ENCODE measurements at places on chromosomes 11 and 22. TPM values are rescaled to one million over a fixed set of nuclear protein-coding genes. Genes with fewer than 3 reads are reported as not detected.

GRCh38 chr11:124075841-124076651 lies 34.9 kb upstream of the OR10G7 start:
- no peak for DNase-seq

GRCh38 chr22:28710107-28710506 lies 30.5 kb upstream of the TTC28 start:
- DNase-seq: no peak

DNA sequence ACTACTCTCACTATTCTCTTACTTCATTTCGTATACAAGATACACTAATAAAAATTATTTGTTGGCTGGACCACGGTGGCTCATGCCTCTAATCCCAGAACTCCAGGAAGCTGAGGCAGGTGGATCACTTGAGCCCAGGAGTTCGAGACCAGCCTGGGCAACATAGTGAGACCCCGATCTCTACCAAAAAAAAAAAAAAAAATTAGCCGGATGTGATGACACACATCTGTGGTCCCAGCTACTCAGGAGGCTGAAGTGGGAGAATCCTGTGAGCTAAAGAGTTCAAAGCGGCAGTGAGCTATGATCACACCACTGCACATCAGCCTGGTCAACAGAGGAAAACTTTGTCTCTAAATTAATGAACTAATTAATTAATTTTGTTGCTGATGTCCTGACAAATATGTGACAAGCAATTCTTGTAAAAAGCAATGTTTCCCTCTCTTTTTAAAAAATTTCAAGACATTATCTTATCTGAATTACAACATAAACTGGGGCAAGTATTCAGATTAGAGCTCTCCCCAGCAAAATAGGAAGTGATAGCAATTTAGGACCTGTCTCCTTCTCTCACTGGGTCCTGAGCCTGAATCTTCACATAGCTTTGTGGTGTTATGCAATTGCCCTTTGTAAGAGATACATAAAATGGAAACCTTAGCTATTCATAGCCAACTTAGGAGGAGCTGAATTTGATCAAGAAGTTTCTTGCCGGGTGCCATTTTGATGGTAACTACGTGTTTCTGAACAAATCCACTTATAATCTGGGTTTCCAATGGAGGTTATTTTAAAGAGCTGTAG lies 17.6 kb upstream of the TMA7B start:
- DNase-seq: no peak

- no peak for DNase-seq
Observed at GRCh38 chr11:12729941-12730340, 55.7 kb downstream of the TEAD1 start.

DNA sequence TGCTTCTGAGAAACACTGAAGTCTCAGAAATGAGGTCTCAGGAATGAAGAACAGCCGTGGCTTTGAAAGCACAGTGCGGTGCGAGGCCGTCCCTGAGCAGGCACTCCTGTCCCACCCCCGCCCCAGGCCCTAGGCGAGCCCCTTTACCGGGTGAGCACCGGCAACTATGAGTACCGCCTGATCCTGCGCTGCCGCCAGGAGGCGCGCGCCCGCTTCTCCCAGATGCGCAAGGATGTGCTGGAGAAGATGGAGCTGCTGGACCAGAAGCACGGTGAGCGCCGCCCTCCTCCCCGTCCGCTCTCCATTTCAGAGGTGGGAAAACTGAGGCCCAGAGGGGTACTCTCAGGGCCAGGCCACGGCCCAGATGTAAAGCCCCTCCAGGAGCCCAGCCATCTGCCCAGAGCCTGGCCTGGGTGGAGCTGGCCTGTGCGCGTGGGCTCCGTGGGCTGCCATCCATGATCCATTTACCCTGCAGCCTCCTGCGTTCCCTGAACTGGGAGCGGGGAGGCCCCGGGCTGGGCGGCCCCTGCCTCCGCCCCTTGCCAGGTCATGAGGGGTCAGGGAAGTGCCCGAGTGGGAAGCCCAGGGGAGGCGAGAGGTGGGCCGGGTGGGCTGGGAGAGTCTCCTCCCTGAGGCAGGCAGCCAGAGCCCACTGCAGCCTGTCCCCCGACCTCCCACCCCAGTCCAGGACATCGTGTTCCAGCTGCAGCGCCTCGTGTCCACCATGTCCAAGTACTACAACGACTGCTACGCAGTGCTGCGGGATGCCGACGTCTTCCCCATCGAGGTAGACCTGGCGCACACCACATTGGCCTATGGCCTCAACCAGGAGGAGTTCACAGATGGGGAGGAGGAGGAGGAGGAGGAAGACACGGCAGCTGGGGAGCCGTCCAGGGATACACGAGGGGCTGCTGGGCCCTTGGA lies 9.5 kb downstream of the SLC16A8 start:
- no peak for DNase-seq

DNA sequence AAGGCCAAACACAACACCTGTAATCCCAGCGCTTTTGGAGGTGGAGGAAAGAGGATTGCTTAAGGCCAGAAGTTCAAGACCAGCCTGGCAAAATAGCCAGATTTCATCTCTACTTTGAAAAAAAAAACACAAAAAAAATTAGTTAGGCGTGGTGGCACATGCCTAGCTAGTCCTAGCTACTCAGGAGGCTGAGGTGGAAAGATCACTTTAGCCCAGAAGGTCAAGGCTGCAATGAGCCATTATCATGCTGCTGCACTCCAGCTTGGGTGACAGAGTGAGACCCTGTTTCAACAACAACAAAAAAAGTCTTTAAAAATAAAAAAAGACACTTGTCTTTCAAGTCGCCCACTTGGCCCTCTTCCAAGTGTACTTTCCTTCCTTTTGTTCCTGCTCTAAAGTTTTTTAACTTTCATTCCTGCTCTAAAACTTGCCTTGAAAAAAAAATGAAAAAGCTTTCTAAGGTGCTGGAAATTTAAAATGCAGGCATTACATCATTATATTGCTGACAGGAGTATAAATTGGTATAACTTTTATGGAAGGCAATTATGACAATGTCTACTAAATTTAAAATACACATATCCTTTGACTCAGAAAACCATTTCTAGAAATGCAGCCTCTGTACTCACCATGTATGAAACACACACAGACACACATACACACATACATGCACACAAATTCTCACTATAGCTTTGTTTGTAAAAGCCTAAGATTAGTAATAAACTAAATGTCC lies 12.7 kb downstream of the LIPT2 start:
- DNase-seq: no peak

DNA sequence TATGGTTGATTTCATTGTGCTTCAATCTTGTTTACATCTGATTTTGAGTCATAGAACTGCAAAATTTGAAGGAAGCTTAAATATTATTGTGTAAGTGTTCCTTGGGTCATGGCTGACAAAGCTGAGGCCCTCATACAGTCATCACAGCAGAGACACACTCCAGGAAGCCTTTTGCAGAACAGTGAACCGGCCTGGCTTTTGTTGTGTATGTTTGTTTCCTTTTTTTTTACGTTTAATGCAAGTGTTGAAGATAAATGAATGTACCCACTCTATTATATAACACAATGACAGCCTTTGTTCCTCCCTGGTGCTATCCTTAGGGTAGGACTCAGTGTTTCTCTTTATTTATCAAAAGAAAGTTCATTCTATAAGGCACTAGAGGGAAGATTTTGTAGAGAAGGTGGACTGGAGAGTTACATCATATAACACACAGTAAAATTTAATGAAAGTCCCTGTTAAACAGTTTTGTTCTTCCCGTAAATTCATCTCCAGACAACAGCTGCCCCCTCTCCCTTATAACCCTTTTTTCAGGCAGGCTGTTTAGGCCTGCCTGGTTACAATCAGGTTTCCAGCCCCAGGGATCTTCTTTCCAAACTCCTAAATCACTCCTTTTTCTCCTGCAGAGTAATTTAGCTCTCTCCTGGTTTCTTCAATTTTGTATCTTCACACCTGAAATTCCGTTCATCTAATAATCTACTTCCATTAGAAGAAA lies 34.3 kb upstream of the CSTF3 start:
- no peak for DNase-seq

DNA sequence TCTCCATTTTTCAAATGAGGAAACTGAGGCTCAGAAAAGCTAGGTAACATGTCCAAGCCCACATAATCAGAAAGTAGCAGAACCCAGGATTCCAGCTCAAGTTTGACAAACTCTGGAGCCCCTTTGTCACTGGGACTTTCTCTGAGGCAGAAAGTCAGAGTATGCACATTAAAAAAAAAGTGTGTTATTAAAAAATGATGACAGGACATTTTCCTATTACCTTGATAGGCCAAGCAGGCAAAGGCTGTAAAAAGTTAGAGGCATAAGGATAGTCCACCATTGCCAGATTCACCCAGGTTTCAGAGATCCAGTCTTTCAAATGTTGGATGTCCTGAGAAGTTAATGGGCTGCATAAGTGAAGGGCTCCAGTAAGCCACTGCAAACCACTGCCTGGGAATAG lies 51.4 kb downstream of the PRCP start:
- no peak for DNase-seq

Gene ELFN2
- 1.4 TPM for polyA plus RNA-seq

Gene PDGFB
- polyA plus RNA-seq: 18.3 TPM

Gene STK33
- 3.7 TPM for polyA plus RNA-seq

Gene ART5
- 4.3 TPM for polyA plus RNA-seq

Measured in forelimb muscle (tissue), 1 donor.